Activated CD4-positive, alpha-beta T cell treated with anti-CD3 and anti-CD28 coated beads, Interleukin-2, amount 10 ng/mL, durations not matched to agents 7 days and 5 days (primary cell): ENCODE measurements at places on chromosomes 3 and 15. TPM values are rescaled to one million over a fixed set of nuclear protein-coding genes. Genes with fewer than 3 reads are reported as not detected.

The LOXL1 gene
- 3.5 TPM for total RNA-seq

The ITPKA gene
- 0.35 TPM for total RNA-seq

The NME9 gene
- total RNA-seq = not detected

The TLR9 gene
- 0.65 TPM for total RNA-seq

The NAA50 gene
- 91.4 TPM for total RNA-seq

The RBPMS2 gene
- 0.10 TPM for total RNA-seq

The CCR9 gene
- total RNA-seq = not detected

The CPNE9 gene
- total RNA-seq = 0.25 TPM

The UNC13C gene
- not detected for total RNA-seq
